Renal pelvis (tissue), 12 donors: ENCODE measurements at places on chromosomes 11 and 22.

DNA sequence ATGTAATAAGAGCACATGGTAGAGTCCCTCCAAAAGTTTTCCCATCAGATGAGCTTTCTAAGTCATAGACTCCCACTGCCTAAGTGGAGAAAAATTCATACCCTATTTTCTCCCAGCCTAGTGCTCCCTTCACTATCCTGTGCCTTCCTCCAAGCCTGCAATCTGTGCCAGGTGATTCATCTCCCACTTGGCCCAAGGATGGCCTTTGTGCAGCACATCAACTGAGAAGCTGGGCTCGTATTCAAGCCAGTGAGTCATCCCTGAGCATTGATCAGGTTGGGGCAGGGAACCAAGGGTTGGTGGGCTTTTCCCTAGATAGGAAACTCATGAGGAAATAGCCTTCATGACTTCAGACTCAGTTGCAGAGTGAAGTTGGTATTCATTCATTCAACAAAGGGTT, 64.6 kb downstream of the PANX1 start:
- no peak for DNase-seq

DNA sequence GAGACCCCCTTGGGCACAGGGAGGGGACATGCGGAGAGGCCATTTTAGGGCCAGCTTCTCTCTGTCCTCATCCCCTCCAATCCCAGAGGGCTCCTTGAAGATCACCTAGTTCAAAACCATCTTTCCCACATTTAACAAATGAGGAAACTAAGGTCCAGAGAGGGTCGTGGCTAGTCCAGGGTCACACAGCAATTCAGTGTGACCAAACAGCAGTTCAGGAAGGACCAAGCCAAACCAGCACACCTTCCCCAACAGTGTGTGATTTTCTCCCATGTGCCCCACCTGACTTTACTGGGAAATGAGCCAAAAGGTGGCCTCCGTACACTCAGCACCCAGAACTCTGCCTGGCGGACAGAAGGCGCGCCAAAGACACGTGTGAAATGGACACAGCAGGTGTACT, 51.3 kb downstream of the CACNA1I start:
- DNase-seq: no peak

DNA sequence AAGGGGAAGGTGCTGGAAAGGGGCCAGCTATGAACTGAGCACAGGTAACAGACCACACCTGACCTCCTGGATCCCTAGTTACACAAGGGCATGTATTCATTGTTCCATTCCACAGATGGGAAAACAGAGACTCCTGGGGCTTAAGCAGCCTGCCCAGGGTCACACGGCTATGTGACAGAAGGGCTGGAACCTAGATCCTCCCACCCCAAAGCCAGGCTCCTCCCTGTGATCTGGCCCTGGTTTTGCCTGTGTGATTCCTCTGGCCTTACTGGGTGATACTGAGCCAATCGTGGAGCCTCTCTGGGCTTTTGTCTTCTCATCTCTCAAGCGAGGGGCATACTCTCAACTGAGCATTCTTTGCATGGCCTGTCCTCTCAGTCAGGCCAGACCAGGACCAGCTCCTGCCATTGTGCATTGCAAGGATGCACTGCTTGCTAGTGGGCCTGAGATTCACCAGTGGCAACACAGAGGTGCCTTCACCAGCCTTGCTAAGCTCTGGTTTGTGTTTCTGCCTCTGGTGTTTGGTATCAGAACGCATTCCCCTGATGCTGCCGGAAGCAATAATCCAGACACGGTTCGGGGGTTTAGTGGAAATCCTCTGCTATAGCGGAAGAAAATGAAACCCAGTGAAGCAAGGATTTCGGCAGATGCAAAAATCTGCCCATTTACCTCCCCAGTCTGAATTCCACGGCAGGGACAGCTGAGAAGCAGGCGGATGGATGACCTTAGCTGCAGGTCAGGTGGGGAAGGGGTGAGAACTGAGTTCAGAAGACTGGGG, 226.6 kb downstream of the ST3GAL4 start:
- peak; percentile 63 for DNase-seq

DNA sequence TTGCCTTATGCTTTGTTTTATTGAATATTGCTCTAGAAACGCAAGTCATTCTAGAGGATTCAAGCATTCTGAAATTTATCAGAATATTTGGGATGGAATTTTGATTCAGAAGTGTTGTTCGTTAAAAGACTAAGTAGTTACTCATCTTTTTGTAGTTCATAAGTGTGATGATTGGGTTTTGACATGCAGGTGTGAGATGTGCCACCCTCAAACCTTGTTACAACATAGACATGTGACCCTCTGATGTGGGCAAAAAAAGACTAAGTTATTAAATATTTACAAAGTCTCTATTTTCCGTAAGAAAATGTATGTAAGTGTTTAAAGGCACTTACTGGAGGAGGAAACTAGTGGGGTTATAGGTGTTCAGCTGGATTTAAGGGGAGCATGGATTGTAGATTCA, 8.9 kb downstream of the YWHAH start:
- DNase-seq: no peak

- no peak for DNase-seq
Observed at GRCh38 chr22:25881210-25881755, 139.3 kb downstream of the MYO18B start.

DNA sequence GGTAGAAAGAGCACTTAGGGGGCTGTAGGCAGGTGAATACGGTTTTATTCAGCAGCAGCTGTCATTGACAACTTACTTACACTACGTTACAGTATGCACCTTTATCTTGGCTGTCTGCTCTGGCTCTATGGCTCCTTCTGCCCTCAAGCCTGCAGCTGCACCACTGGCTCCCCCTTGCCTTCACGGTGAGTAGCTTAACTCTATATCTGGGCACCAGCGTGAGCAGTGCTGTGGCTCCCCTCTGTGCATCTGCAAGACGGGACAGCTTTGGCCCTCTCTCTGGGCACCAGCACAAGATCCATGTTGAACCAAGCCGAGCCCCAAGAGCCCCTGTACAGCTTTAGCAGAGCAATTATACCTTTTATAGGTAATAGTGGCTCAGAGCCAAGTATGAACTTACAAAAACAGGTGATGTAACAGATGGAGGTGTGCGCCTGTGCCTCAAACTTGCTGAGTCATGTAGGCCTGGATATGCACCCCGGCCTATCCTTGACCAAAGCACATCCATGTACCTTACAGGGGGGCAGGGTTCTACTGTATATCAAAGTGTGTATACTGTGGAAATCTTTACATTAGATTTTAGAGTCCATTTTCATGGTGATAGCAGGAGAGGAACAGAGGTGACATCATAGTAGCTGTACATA, 96.9 kb upstream of the CTSC start:
- no peak for DNase-seq

DNA sequence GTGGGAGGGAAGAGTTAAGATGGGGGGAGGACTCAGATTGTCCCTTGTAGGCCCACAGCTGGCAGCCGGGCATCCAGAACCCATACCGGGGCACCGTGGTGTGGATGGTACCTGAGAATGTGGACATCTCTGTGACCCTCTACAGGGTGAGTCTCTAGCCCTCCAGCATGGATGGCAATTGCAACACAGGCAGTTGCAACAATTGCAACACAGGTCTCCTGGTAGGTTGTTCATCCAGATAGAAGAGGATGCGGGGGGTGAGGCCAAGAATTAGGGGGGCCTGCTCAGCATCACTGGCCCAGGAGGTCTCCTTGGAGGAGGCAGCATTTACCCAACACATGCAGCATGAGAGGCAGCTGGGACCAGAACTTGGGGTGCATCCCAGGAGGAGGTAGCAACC, 3.4 kb downstream of the EHBP1L1 start:
- no peak for DNase-seq

DNA sequence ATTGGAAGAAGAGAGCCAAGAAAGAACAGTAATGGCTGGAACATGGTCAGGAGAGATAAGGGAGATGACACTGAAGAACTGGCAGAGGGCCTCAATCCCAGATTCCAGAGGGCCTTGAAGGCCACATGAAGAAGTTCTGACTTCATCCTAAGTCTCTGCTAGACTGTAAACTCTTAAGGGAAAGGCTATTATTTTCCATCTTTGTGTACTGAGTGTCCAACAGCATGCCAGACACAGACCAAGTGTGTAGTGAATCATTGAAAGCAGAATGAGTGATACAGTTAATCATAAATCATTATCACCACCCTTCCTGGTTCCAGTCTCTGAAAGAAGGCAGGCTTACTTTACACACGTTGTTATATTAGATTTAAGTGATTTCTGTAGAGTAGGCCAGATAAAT, 185.3 kb upstream of the C11orf87 start:
- DNase-seq: no peak

- no peak for DNase-seq
Observed at GRCh38 chr11:87820011-87820410, 355.2 kb downstream of the RAB38 start.

DNA sequence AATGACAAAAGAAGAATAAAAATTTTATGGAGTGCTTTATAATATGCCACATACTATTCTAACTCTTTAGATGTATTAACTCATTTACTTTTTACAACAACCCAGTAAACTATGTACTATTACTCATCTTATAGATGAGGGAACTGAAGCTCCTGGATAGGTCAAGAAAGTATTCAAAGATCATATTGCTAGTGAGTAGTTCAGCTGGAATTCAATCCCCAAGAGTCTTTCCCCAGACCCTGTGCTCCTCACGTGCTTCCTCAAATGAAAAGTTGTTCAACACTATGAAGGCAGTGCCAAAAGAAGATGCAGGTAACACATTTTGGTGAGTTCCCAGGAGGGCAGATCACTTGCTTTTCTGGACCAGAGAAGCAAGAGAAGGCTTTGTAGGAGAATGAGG, 46.8 kb downstream of the BTG4 start:
- no peak for DNase-seq
